Cerebellum (tissue), 4 donors: ENCODE measurements at places on chromosomes 1 and 21.

DNA sequence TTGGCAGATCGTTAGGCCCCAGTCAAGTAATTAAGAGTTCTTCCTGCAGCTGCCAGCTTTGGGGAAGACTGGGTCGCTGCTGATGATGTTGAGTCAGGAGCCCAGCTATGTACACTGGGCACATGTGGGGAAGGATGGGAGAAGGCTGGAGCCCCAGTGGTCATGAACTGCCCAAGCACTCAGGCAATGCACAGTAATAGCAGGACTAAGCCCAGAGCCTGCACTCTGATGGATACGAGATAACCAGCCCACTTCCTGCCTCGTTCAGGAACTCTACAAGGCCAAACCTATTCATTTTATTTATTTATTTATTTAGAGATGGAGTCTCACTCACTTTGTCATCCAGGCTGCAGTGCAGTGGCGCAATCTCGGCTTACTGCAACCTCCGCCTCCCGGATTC is 81.1 kb upstream of the BTG3 start:
- DNase-seq, result no peak

GRCh38 chr1:15465674-15466073 is 9.1 kb downstream of the CELA2A start:
- no peak for DNase-seq

GRCh38 chr1:170306513-170306910 is 160.8 kb downstream of the NTMT2 start:
- DNase-seq, result no peak

DNA sequence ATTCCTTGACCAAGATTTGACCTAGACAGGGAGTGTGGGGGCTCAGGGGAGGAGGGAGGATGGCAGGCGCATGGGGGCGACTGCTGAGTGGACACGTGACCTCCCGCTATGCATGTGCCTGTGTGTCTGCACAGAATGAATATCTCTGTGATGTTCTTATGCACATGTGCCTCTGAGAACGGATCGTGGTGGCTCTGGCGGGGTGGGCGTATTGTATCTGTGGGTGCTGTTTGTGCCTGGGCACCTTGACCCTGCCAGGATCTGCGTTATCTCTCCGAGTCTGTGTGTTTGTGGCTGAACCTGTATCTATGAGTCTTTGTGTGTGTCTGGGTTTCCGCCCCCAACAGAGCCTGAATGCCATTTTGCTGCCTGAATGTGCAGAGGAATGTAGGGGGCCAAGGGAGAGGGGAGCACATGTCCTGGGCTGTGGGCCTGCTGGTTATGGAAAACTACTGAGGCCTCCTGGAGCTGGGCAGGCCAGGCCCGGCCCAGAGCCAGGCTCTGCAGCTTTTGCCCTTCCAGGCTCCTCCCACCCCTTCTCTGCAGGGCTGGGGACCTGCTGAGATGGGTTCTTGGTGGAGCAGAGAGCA is 102.5 kb downstream of the EBNA1BP2 start:
- no peak for DNase-seq

GRCh38 chr1:219661464-219662092 is 48.7 kb upstream of the ZC3H11B start:
- DNase-seq, result no peak

DNA sequence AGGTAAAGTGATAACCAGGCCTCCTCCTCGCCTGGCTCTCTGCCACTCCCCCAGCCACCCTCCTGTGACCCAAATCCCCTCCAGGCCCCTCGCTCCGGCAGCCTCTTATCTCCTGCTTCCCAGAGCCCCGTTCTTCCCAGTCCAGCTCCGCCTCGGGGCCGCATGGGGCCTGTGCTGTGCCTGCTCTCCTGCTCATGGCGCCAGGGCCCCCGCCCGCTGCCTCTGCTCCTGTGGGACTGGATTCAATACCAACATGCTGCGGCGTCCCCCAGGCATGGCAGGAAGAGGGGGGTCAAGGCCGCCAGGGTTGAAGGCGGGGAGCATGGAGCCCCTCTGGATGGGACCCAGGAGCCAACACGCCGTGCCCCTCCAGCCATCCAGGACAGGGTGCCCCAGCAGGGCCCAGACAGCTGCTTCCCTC is 213.0 kb upstream of the VAMP3 start:
- DNase-seq, result peak; percentile 26

GRCh38 chr1:155184835-155185782 is 11.5 kb downstream of the TRIM46 start:
- DNase-seq, result no peak

GRCh38 chr1:32362474-32363313 is at the start of the genes FAM229A and TSSK3:
TSS of gene FAM229A (minus strand) at chr1:32362485. CDS start at chr1:32362091, 394 bp downstream.
TSS of gene TSSK3 (plus strand) at chr1:32362539. CDS start at chr1:32362702, 163 bp downstream.
- no peak for DNase-seq

GRCh38 chr1:155319536-155319935 is 1.2 kb upstream of the RUSC1 start:
- no peak for DNase-seq

- DNase-seq, result no peak
Observed at GRCh38 chr1:206955476-206956451, 9.5 kb upstream of the PIGR start.

GRCh38 chr1:161986328-161986727 is 37.3 kb downstream of the OLFML2B start:
- no peak for DNase-seq

DNA sequence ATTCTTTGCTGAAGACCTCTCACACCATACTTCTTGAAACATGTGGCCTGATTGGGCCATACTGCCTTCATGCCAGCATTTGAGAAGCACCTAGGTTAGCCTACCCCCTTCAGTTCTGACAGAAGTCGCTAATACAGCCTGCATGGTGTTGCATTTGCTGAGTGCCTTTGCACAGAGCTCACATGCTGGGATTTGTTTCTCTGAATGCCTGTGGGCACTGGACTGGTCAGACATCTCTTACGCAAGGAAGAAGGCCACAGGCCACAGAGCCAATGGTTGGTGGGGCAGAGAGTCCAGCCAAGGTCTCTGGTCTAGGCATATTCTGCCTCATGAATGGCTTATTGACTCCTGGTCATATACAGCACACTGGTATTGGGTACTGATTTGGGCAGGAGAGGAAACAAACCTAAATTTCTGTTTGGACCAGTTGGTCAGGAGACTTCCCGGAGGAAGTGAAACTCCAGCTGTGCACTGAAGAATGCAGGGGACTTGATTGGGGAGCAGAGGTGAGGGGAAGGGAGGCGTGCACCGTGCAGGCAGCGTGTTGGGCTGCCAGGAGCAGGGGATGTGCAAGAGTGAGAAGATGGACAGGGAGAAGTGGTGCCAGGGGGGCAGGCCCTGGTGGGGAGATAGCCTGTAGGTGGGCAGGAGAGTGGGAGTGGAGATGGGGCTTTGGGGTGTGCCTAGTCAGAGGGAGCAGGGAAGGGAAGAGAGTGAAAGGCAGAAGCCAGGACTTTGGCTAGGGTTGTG is 18.1 kb downstream of the URB2 start:
- no peak for DNase-seq

DNA sequence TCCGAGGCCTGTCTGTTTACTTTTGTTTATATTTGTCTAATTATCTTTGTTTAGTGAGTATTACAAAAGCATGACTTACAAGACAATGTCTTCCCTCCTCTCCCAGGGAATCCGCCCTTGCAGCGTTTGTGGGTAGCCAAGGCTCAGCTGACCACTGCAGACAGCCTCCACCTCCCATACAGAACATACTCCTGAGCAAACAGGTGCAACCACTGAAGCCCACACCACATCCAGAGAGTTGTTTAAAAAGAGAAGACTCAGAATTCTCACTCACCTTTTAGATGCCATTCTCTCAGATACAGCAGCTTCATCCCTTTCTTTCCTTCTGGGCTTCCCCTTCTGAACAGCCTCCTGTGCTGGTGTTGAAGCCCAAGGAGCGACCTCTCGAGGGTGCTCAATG is 103.5 kb upstream of the TMPRSS2 start:
- DNase-seq, result no peak

DNA sequence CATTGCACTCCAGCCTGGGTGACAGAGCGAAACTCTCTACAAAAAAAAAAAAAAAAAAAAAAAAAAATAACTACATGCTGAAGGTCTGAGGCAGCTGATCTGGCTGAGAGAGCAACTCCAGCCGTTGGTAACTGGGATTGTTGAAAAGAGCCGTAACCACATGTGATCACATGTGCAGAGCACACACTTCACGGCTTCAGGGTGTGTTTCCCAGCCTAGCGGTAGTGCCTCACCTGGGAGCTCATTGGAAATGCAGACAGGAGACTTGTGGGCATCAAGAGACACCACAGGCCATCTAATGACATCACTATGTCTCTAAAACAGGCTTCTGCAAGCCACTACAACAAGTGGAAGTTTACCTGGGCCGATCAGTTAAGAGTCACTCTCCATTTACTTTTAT is 11.8 kb upstream of the OTUD7B start:
- DNase-seq, result no peak

DNA sequence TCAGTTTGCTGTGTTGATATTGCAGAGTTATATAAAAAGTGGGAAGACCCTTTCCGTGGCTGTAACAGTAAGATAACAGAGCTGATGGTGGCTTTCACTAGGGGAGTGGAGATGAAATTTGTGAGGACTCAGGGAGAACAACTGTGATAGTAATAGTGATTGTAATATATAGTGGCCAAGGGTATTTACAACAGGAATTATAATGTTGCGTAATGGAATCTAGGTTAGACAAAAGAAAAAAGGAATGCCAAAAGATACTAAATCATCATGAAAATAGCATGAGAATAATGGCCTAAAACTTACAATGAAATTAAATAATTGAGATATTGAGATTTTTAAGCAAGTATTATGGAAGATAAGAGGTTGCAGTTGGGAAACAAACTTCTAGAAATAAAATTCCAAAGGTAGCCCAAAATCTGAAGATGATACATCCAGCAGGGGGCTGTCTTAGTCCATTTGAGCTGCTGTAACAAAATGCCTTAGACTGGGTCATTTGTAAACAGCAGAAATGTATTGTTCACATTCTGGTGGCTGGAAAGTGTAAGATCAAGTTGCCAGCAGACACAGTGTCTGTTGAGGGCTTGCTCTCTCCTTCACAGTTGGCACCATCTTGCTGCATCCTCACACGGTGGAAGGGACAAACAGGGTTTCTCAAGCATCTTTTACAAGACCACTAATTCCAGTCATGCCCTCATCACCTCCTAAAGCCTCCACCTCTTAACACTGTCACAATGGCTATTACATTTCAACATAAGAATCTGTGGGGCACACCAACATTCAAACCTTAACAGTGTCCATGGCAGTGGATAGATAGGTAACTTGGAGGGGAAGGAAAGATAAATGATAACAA is 711.2 kb downstream of the MRPL39 start:
- DNase-seq, result no peak

- no peak for DNase-seq
Observed at GRCh38 chr1:116122955-116123757, 12.0 kb downstream of the MAB21L3 start.

- DNase-seq, result peak; percentile 37
Observed at GRCh38 chr1:42756956-42757891, 9.6 kb downstream of the P3H1 start.

GRCh38 chr1:8096105-8097011 is 70.2 kb upstream of the ERRFI1 start:
- DNase-seq, result no peak

DNA sequence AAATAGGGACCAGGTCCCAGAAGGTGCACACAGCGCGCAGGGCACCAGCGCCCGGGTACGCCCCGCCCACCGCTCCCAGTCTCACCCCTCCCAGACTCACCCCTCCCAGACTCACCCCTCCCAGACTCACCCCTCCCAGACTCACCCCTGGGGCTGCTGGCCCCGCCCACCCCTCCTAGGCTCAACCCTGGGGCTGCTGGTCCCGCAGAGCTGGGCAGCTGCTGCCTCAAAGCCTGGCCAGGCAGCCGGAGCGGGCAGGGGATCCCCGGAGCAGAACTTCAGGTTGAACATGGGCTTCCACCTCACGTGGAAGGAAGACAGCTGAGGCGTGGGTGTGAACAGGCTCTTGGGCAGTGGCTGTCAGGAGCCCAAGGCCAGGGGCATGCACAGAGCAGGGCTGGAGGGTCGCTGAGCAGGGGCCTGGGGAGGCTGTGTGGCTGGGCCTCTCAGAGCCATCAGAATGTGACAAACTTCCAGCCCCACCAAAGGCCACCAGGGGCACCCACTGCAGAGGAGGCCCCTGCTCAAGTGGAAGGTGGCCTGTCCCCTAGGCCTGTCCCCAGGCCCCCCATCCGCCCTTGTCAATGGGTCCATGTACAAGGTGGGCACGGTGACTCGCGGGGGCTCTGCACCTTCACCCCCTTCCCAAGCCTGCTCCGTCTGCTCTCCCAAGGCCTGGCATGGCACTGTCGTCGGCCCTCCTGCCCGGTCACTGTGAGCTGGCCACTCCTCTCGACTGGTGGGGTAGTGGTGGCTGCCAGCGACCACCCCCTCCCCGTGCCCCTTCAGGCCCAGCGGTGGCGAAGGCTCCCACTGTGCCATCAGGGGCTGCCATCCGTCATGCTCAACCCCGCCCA is 20.4 kb upstream of the SUMO3 start:
- DNase-seq, result no peak

- no peak for DNase-seq
Observed at GRCh38 chr1:3756394-3756793, 4.1 kb downstream of the CCDC27 start.

DNA sequence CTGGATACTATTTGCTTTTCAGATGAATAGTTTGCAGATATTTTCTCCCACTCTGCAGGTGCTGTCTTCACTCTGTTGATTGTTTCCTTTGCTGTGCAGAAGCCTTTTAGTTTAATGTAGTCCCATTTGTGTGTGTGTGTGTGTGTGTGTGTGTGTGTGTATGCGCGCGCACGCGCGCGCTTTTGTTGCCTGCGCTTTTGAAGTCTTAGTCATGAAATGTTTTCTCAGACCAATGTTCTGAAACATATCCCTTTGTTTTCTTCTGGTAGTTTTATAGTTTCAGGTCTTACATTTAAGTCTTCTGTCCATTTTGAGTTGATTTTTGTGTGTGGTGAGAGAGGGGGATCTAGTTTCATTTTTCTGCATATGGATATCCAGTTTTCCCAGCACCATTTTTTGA is 63.5 kb downstream of the XPR1 start:
- DNase-seq, result no peak

DNA sequence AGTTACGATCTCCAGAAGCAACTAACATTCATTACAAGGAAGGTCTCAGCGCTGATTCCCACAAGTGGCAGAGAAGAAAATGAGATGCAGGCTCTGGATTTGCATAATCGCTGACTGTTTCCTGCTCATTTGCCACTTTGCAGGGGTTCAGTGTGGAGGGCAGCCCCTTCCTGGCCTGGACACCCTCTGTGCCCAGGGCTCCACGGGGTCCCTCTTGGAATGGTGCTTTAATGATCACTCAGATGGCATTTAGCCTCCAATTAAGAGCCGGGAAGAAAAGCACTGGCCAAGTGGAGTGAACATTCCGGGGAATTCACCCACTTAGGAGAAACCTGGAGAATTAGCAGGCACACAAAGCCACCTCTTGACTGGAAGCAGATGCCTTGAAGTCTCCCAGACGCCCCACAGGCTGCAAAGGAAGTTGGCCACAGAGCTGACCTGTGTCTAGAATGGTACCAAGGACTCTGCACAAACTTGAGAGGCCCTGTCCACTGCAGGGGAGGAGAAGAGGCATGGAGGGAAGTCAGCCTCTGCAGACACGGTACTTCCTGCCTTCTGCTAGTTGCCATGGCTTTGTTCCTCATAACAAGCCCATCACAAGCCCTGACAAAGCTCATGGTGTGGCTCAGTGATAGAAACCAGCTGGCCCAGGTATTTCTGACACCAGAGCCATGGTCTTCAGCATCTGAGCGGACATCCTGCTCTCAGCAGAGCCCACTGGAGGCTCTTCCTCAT is 157.2 kb downstream of the KAZN start:
- DNase-seq, result no peak
